Aorta (tissue), 5 donors: ENCODE measurements at places on chromosomes 12 and 14.

DNA sequence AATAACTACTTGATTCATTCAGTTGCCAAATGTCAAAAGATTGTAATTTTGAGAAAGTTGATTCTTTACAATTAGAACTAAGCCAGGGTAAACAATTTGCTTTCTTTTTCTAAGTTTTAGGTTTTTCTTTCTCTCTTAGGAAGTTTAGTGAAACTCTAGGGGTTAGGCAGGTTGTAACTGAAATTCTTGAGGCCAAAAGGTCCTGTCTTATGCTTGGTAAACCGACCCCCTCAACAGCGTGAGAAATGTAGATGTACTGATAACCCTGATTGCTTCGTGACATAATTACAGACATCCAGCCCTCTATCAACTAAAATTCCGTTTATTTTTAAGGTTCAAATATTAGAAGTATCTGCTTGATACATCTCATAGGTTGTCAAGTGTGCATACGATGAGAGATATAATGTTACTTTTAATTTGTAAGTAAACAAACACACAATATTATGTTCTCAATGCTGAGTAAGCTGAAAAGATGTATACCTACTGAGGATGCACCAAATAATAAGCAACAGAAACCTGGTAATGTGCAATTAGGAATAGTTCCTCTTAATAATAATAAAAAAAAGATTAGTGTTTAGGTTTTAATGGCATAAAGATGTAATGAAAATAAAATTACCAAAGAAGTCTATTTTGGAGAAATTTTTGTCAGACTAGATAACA lies 7.2 kb downstream of the FUT8 start:
- no peak overlapping the region for H3K27ac ChIP-seq
- H3K36me3 ChIP-seq = no peaks in the 10 kb centered on the region
- H3K27me3 ChIP-seq = no peaks in the 10 kb centered on the region

- H3K27ac ChIP-seq = peak overlapping the region; percentile 25
- H3K4me1 ChIP-seq = no peaks in the 10 kb centered on the region
- no peaks in the 10 kb centered on the region for H3K36me3 ChIP-seq
- no peak overlapping the region for H3K4me3 ChIP-seq
- no peaks in the 10 kb centered on the region for H3K27me3 ChIP-seq
Measured at GRCh38 chr12:55711786-55712553, 3.9 kb upstream of the BLOC1S1 start.

DNA sequence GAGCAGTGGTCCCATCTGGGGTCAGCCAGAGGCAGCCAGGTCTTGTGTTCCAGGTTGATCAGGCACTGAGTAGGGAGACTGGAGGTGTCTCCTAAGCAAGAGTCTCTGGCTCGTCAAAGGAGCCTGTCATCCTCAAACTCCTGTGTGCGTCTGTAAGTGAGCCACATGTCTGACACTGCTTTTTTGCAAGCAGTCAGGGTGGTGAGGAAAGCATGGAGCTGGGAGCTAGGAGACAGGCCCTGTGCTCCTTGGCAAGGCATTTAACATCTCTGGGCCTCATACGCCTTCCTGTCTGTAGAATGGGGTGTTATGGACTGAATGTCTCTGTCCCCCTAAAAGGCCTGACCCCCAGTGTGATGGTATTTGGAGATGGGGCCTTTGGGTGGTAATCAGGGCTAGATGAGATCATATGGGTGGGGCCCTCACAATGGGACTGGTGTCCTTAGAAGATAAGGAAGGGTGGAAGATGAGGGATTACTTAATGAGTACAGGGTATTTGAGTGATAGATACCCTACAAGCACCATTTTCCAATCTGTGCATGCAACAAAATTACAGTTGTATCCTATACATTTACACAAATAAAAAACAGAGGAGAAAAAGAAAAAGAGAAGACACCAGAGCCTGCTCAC lies 53.0 kb downstream of the ARL6IP4 start:
- H3K4me1 ChIP-seq = no peaks in the 10 kb centered on the region
- H3K4me3 ChIP-seq = no peak overlapping the region
- H3K27ac ChIP-seq = no peak overlapping the region

GRCh38 chr14:63203618-63204406 lies 431 bp upstream of the RHOJ start:
- H3K4me1 ChIP-seq = no peaks in the 10 kb centered on the region
- H3K27me3 ChIP-seq = no peaks in the 10 kb centered on the region
- H3K27ac ChIP-seq = peak overlapping the region; percentile 98
- H3K4me3 ChIP-seq = peak overlapping the region; percentile 75
- no peaks in the 10 kb centered on the region for H3K36me3 ChIP-seq
